ENCODE measurements at places on chromosomes 13 and 19.
A peak's percentile ranks its signal among the peaks of the same experiment; 100 is the strongest.

DNA sequence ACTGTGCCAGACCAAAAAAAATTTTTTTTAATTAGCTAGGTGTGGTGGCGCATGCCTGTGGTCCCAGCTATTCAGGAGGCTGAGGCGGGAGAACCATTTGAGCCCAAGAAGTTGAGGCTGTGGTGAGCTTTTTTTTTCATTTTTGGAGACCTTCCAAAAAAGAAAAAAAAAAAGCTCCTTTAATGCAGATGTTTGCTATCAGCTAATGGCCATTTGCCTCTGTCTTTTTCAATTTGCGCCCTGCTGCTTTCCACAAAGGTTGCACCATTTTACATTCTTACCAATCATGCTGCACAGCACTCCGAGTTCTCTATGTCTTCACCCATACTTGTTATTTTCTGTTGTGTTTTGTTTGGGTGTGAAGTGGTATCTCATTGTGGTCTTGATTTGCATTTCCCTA is 15.6 kb upstream of the SMARCA4 start:
- no peak for DNase-seq

DNA sequence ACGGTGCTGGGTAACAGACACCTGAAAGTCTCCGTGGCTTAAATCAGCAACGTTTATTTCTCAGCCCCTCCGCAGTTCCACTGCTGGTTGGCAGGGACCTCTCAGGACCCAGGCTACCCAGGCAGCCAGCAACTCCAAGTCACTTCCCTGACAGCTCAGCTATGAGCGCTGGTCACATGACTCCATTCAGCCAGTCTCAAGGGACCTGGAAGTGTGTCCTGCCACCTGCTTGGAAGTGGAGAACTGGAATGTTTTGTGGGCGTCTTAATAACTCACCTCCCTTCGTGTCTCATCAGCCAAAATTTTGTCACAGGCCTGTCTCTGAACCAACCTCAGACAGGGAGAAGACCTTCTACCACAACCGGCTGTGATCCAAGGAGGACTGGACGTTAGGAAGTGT is 72.8 kb downstream of the DPF1 start:
- DNase-seq = no peak

- DNase-seq = peak; percentile 82
These were observed 41.9 kb downstream of the EPSTI1 start for GRCh38 chr13:42950181-42950580.

GRCh38 chr13:36905944-36906343 is 14.1 kb downstream of the SMAD9 start:
- DNase-seq = no peak

DNA sequence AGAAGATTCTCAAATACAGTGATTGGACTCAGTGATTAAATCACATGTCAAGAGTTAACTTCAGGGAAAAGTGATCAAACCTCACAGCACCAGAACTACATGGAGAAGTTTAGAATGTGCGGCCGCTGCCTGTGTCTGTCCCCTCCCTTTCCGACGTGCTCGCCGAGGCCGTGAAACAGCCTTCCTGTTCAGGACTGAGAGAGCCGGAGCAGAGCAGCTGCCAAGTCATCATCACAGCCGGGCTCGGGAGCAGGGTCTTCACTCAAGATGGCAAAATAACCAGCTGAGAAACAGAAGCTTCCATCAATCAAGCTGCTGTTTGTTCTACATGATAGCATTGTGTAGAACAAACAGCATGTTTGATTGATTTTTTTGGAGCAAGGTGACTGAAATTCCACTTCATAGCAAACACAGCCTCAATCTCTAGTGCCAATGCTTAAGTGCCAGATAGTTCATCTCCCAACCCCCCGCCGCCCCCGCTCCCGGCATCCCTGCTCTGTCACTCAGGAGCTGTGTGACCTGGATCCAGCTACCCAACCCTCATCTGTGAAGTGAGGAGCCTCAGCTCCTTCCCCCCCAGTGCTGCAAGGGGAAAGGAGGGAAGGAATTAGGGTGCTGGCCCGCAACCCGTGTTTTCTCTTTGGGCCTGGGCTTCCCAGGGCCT is 70.6 kb downstream of the HSPH1 start:
- DNase-seq = no peak
